ENCODE measurements at places on chromosomes 12 and 14.

DNA sequence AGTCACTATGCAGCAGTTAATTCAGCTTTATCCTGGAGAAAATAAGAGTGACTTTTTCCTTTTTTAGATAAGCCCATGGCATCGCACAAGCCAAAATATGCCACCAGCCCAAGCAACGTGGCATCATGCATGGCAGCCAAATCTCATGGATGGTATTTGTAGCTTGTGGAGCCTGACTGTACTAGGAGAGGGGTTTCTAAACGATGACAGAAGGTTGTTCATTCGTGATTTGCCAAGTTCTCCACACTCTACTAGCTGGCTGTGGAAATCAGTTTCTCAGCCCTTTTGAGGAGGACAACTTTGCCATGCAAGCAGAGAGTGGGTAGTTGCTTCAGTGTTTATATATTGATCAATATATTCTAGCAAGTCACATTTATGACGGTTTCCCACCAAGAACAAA lies 41.4 kb upstream of the ATXN2 start:
- DNase-seq = no peak

- DNase-seq = no peak
Measured at GRCh38 chr12:14928931-14929330, 9.4 kb downstream of the ERP27 start.

DNA sequence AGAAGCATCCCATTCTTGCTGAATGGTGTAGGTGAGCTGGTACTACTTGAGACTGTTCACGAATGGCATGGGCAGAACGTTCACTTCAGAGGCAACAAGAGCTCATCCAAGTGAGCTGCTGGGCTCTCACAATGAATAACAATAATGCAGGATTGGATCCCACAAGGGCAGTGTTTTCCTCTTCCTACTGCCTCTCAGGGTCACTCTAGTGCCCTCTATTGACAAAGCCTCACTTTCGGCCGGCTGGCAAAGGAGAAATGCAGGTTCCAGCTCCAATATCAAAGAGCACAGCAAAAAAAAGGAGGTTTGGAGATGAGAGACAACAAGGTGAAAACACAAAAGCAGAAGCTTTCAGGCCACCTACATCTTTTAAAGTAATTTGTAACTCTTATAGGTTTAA lies 74.6 kb upstream of the MYF6 start:
- peak; percentile 33 for DNase-seq

DNA sequence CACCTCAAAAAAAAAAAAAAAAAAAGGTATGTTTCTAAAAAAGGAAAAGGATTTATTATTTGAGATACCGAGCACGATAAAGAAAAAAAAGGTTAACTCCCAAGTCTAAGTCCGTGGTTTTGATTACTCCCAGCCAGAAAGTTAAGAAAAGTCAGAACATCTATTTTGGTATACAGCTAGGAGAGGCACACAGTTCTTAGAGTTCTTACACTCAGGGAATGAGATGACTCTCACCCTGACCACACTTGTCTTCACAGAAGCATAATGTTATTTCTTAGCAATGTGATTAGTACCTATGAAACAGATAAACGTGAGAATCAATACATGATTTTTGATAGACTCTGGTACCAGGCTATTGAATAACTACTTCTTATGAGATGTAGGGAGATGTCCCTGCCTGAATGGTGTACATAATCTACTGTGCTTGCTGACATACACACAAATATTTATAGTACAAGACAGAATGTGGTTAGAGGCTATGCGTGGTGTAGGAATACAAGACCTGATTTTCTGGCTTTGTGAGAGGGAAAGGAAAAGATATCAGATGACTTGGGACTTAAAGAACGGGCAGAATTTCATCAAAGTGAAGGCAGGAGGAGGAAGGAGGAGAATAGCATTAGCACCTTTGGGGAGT lies 31.6 kb downstream of the LIMA1 start:
- no peak for DNase-seq

GRCh38 chr12:10140001-10140400 lies 10.0 kb upstream of the CLEC7A start:
- peak; percentile 32 for DNase-seq

DNA sequence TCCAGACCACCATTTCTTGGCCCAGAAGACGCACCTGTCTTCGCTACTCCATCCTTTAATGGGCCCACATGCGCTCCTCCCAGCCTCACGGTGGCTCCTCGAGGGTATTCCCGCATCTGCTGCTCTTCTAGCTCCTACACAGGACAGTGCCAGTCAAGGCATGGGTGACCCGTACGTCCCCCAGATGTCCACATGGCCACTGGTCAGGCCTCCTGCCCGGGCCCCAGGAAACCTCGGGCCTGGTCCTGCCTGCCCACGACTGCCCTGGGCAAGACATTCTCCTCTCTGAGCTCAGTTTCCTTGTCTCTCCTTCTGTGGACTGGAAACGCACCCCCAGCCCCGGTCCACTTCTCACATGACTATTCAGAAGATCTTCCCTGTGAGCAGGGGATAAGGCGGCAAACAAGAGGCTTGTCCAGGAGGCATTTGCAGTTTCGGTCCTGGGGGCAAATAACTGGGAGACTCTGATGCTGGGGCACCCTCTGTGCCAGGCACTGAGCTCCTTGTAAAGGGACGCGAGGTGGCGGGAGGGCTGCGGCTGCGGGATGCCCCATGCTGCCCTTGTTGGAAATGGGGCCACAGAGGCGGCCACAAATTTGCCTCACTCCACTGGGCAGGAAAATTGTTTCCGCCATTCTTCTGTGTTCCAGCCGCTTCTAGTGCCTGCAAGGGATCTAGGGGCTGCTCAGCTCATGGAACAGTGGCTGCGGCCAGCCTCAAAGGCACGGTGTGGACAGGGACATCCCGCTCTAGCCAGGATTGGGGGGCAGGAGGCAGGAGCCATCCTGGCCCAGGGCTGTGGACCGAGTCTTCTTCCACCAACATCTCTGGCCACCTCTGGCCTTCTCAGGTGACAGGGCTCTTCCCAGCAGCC lies 6.8 kb upstream of the BEGAIN start:
- no peak for DNase-seq

DNA sequence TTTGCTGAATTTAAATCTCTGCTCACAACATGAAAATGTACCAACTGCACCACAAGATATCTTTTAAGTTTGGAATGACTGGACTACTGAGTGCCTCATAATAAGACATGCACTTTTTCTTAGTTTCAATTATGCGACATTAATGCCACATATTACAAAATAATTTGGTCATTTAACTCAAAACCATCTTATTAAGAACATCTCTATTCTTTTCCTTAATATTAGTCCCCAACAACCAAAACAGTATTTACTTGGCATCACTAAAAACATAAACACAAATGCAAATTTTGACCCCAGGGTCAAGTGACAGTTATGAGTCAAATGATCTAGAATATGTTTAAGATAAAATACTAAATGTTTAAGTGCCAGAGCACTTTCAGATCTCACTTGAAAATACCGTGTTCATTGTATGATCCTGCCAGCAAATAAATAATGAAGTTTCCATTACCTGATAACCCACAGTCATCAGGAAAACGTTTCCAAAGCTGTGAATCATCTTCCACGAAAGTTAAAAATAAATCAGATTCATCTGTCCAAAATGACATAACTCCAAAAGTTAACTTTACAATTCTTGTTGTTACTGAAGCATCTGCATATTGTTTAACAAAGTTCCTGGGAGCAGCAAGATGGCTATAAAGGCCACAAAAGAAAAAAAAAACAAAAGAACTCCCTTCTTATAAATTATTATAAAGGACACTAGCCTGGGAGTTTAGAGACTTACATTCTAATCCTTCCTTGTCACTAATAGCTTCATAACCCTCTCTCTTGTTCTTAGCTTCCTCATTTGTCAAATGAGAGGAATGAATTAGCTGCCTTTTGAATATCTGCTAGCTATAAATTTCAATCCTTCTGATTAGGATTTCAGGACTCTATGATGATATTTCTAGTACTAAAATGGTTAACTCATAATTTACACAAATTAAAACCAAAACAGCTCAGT lies 30.5 kb upstream of the AP4S1 start:
- DNase-seq = no peak

GRCh38 chr14:58762629-58763028 lies 124.9 kb downstream of the DACT1 start:
- DNase-seq = no peak

DNA sequence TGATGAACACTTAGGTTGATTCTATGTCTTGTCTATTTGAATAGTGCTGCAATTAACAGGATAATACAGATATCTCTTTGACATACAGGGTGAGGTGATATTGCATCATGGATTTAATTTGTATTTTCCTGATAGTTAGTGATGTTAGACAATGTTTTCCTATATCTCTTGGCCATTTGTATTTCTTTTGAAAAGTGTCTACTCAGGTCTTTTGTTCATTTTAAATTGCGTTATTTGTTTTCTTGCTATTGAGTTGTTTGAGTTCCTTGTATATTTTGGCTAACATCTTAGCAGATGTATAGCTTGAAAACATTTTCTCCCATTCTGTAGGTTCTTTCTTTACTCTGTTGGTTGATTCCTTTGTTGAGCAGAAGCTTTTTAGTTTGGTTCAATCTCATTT lies 460.6 kb downstream of the CCDC91 start:
- DNase-seq = no peak

GRCh38 chr14:98503086-98503815 lies 768.7 kb downstream of the BCL11B start:
- DNase-seq = no peak

- DNase-seq = no peak
Measured at GRCh38 chr14:66944872-66945271, 244.4 kb upstream of the GARIN2 start.

- no peak for DNase-seq
Measured at GRCh38 chr14:106848330-106849121, 1322.1 kb downstream of the TMEM121 start.

GRCh38 chr12:10067942-10068341 lies 30.8 kb downstream of the CLEC1A start:
- DNase-seq = no peak

DNA sequence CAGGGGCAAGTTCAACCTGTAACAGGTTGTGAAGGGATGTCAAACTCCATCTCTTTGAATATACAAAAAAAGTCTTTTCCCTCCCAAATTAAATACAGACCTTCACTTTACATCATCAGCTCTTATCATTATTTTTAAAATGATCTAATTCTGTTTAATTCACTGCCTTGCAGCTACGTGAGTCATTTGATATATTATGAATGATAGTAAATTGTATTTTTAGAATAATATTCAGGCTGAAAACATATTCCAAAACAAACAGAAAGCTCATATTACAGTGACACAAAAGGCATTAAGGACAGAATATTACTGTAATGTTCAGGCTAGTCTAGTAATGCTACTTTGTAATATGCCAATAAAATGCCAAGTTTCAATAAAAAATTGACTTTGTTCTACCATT lies 53.3 kb downstream of the BCAT1 start:
- no peak for DNase-seq

DNA sequence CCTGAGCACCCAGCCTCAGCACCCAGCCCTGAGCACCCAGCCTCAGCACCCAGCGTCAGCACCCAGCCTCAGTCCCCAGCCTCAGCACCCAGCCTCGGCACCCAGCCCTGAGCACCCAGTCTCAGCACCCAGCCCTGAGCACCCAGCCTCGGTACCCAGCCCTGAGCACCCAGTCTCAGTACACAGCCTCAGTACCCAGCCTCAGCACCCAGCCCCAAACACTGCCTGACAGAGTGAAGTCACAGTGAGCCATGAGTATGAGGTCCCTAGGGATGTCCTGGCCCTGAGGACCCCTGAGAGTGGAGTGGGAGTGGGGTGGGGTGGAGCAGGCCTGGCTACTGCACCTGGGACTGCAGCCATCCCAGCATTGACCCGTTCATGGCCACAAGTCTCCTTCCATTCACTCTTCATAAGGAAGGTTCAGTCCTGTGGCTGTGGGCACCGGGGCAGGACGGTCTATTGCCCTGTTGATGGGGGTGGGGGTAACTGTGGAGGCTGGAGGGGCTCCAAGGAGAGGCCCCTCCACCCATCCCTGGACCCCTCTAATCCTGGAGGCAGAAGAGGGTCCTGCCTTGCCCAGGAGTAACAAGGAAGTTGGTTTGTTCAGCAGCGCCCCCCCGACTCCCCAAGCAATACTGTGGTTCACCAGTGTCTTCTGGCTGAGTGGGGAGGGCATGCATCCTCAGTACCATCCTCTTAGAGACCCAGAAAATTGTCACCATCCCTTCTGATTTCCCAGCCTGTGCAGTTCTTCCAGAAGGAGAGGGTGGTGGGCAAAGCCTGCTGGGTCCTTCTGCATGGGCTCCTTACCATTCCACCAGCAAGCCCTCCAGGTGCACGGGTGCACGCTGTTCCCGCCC lies 140.5 kb downstream of the ADGRD1 start:
- DNase-seq = no peak

- no peak for DNase-seq
Measured at GRCh38 chr14:77222546-77223225, 41.1 kb downstream of the TMEM63C start.

DNA sequence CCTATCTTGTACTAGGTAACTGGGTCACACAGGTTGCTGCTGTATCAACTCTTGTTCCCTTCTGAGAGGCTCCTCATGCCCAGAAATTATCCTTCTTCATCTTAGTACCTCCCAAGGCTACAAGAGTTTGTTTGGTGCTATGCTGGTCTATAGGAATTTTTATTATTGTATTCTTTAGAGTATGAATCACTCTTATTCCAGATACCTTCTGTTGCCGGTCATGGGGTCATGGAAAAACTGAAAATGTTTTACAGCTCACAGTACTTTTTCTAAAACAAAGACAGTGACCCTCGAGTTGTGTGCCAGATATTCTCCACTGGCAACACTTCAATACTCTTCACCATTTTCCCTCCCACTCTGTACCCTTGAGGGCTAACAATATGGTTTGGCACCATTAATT lies 1598.0 kb upstream of the TMEM132C start:
- DNase-seq = no peak

DNA sequence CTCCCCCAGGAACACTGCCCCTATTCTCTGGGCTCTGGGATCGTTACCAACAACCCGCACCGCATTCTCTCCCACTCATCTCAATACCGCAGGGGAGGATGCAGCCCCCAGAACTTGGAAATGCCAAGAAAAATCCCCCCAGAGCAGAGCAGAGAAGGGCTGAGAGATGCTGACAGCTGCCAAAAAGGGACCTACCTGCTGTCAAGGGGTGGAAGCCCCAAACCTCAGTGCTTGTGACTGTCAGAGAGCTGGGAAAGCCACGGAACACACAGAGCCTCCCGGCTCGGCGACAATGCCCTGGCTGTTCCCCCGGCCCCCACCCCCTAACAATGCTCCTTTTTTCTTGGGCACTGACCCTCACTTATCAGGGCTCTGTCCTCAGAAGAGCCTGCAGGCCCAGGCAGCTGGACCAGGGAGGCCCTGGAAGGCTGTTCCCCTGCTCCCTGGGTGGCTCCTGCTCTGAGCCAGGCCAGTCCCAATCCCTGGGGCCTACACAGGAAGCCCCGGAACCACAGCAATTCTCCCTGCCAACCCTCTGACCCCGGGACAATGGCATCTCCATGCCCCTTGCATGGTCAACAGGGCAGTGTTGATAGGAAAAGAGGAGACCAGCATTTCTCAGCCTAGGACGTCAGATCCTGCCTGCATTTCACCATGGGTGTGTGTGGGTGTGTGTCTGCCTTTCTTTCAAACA lies 78.9 kb downstream of the ITPK1 start:
- DNase-seq = no peak

GRCh38 chr12:57248934-57249742 lies 1.8 kb downstream of the STAC3 start:
- no peak for DNase-seq

GRCh38 chr14:20683891-20684661 lies at the start of gene RNASE4:
Gene RNASE4, plus strand, starts transcription at chr14:20684560. Its CDS starts 14,812 bp downstream, at chr14:20699372.
- DNase-seq = peak; percentile 50

GRCh38 chr14:85573406-85573805 lies 43.5 kb downstream of the FLRT2 start:
- no peak for DNase-seq

Data from HEK293T (cell line).